Regular cardiac myocyte (primary cell): ENCODE measurements at places on chromosomes 1 and 21. TPM values are rescaled to one million over a fixed set of nuclear protein-coding genes. Genes with fewer than 3 reads are reported as not detected.

AGT gene
- total RNA-seq: 0.19 and 5.4 TPM in 2 replicates

ABCD3 gene
- total RNA-seq: 44.5 and 45.1 TPM in 2 replicates

CELA2B gene
- not detected in 2 replicates for total RNA-seq

LCE1A gene
- not detected in 2 replicates for total RNA-seq

ANKRD34A gene
- total RNA-seq: 0.28 and 0.38 TPM in 2 replicates

F3 gene
- total RNA-seq: 6.7 and 51.6 TPM in 2 replicates

FMO2 gene
- 1.3 and 27.9 TPM in 2 replicates for total RNA-seq

RNF186 gene
- total RNA-seq: not detected in 2 replicates

S100A8 gene
- total RNA-seq: not detected in 2 replicates

C1orf87 gene
- total RNA-seq: not detected in 2 replicates

TMEM201 gene
- 3.4 and 8.1 TPM in 2 replicates for total RNA-seq

ZMYND12 gene
- 0.38 and 1.4 TPM in 2 replicates for total RNA-seq

LCE4A gene
- total RNA-seq: not detected in 2 replicates

EDN2 gene
- total RNA-seq: 0.28 TPM in 1 of 2 replicates, not detected in the other

MAP3K21 gene
- total RNA-seq: 0.19 and 0.28 TPM in 2 replicates

FCER1A gene
- not detected in 2 replicates for total RNA-seq

DNAJC6 gene
- 4.8 and 8.7 TPM in 2 replicates for total RNA-seq

IL12RB2 gene
- not detected in 2 replicates for total RNA-seq

NGF gene
- 16.9 and 17.3 TPM in 2 replicates for total RNA-seq

COL6A1 gene
- 809 and 1,625 TPM in 2 replicates for total RNA-seq

OXCT2 gene
- 0.96 and 1.7 TPM in 2 replicates for total RNA-seq

LRRN2 gene
- not detected in 2 replicates for total RNA-seq

CORT gene
- total RNA-seq: not detected in 2 replicates

MYOC gene
- 0.28 TPM in 1 of 2 replicates, not detected in the other for total RNA-seq

PTGER3 gene
- 0.77 and 1.1 TPM in 2 replicates for total RNA-seq

OR2T29 gene
- total RNA-seq: not detected in 2 replicates

LORICRIN gene
- not detected in 2 replicates for total RNA-seq

PGLYRP4 gene
- not detected in 2 replicates for total RNA-seq

PLEKHA6 gene
- total RNA-seq: under 0.01 TPM in 2 replicates

MMP23B gene
- 8.1 and 10.7 TPM in 2 replicates for total RNA-seq

FMO5 gene
- total RNA-seq: 0.19 and 2.5 TPM in 2 replicates

LCE6A gene
- total RNA-seq: not detected in 2 replicates

RXFP4 gene
- total RNA-seq: under 0.01 TPM in 1 of 2 replicates, not detected in the other

EDARADD gene
- total RNA-seq: under 0.01 and 0.19 TPM in 2 replicates
